ENCODE measurements at places on chromosomes 3 and 15. TPM values are rescaled to one million over a fixed set of nuclear protein-coding genes. Genes with fewer than 3 reads are reported as not detected.

FBXW12 gene
- not detected for total RNA-seq

FOXL2 gene
- not detected for total RNA-seq

- no peak overlapping the region for H3K4me3 ChIP-seq
- H3K27ac ChIP-seq: no peak overlapping the region
- H3K27me3 ChIP-seq: no peaks in the 10 kb centered on the region
- peaks cover 12% of the 10 kb centered on the region for H3K4me1 ChIP-seq
- no peaks in the 10 kb centered on the region for H3K36me3 ChIP-seq
Measured at GRCh38 chr15:89660556-89660955, 5.3 kb upstream of the KIF7 start.

DNA sequence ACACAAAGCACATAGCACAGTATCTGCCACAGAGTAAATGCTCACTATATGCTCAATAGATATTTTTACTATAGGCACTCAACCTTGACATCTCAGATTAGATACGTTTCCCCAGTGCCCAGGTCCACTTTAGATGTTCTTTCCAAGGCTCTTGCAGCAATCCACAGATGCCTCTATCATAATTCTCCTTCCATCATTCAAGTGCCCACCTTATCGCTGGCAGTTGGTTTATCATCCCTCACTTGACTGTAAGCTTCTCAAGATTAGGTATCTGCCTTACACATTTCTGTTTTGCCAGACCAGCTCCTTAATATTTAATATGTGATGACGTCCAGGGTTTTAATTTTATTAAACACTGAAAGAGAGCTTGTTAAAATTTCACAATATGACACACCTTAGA is 8.6 kb downstream of the NCEH1 start:
- H3K27ac ChIP-seq: no peak overlapping the region
- no peak for DNase-seq
- no peak overlapping the region for H3K4me3 ChIP-seq

- H3K36me3 ChIP-seq: peaks cover 64% of the 10 kb centered on the region
- H3K4me1 ChIP-seq: peaks cover 22% of the 10 kb centered on the region
- H3K27me3 ChIP-seq: no peaks in the 10 kb centered on the region
- no peak overlapping the region for H3K4me3 ChIP-seq
Measured at GRCh38 chr15:101275018-101275417, 2.3 kb downstream of the SELENOS start.

ZNF197 gene
- 11.9 TPM for total RNA-seq

GRCh38 chr15:66498501-66499386 is 1.2 kb upstream of the SNAPC5 start:
- peaks cover 27% of the 10 kb centered on the region for H3K4me1 ChIP-seq
- no peak overlapping the region for H3K4me3 ChIP-seq
- H3K36me3 ChIP-seq: peaks cover 76% of the 10 kb centered on the region
- no peak for DNase-seq
- no peaks in the 10 kb centered on the region for H3K27me3 ChIP-seq
- no peak overlapping the region for H3K27ac ChIP-seq

ANKRD34C gene
- total RNA-seq: 1.3 TPM

VEPH1 gene
- not detected for total RNA-seq

CSPG4 gene
- 12.0 TPM for total RNA-seq

THAP10 gene
- total RNA-seq: 5.3 TPM

Data from heart left ventricle (tissue), 16 donors.